Activated T-cell treated with anti-CD3 and anti-CD28 coated beads, Interleukin-2, amount 50 U/mL, for 48 hours (primary cell): ENCODE measurements at places on chromosomes 2 and 18.

GRCh38 chr18:24321071-24321470 lies 76.6 kb downstream of the OSBPL1A start:
- DNase-seq: no peak

GRCh38 chr2:37558623-37559022 lies 112.8 kb downstream of the CDC42EP3 start:
- no peak for DNase-seq

GRCh38 chr2:196108604-196109003 lies 40.0 kb upstream of the DNAH7 start:
- DNase-seq: no peak

- DNase-seq: no peak
These were observed 46.3 kb downstream of the C1QL2 start for GRCh38 chr2:119112230-119112629.

DNA sequence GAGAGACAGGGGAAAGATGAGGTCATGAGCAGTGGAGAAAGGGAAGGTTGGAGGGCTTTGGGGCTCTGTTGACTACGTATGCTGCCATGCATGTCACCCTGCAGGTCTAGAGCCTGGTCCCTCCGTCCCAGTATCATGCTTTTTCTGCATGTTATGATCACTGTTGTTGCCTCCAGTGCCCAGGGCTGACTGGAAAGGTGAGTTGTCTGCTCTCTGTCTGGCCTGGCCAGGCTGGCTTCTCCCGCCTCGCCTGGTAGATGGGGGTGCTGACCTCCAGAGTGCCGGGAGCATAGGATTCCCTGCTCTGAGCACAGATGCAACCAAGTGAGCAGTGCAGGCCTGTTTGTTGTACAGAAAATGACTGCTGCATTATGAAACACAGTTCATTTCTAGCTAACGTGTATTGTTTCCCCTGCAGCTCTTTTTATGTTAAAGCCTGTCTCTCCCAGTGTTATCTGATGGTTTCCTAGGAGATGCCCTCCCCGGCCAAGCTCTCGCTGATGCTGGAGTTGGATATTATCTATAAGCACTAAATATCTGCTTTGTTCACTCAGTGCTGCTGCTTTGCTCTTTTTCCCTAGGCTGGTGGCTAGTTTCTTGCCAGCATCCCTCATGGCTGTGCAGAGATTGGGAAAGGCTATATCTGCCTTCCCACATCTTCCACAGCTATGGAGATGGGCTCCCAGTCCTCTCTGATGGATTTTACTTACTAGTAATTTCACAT lies 158.2 kb downstream of the TDRD15 start:
- no peak for DNase-seq

- DNase-seq: no peak
These were observed 79.2 kb downstream of the TSHZ1 start for GRCh38 chr18:75289761-75290160.

DNA sequence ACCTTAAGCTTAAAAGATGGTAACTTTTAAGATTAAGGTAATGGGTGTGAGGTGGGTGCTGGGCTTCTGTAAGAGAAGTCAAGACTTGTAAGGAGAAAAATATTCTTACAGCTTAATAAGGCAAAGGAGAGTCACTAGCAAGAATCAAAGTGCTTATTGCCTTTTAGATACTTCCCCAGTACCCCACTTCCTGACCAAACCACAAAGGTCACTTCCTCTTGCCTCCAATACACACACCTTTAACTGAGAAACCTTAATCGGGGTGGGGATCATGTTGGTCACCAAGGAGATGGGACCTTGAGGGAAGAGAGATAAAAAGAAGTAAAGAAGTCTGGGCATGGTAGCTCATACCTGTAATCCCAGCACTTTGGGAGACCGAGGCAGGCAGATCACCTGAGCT lies 10.6 kb upstream of the ATG16L1 start:
- no peak for DNase-seq

- DNase-seq: no peak
These were observed 182.4 kb downstream of the GFPT1 start for GRCh38 chr2:69204654-69205053.

GRCh38 chr2:100856732-100857131 lies 36.8 kb downstream of the NPAS2 start:
- DNase-seq: no peak

- DNase-seq: no peak
These were observed 652 bp downstream of the GCA start for GRCh38 chr2:162344617-162344950.

DNA sequence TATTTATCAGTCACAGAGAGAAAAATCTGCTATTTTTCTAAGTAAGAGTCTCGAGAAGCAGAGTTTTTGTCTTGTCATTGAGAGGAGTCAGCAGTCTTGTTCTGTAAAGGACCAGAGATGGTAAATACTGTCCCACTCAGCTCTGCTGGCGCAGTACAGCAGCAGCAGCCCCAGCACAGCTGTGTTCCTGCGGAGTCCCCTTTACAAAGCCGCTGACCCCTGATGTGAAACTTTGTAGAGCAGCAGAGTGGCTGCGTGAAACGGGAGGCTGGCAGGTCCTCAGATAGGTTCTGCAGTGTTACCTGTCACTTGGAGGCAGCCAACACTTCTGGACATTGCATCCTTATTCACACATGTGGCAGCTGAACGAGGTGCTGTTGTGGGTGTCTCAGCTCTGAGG lies 45.2 kb downstream of the TMEM185B start:
- no peak for DNase-seq

DNA sequence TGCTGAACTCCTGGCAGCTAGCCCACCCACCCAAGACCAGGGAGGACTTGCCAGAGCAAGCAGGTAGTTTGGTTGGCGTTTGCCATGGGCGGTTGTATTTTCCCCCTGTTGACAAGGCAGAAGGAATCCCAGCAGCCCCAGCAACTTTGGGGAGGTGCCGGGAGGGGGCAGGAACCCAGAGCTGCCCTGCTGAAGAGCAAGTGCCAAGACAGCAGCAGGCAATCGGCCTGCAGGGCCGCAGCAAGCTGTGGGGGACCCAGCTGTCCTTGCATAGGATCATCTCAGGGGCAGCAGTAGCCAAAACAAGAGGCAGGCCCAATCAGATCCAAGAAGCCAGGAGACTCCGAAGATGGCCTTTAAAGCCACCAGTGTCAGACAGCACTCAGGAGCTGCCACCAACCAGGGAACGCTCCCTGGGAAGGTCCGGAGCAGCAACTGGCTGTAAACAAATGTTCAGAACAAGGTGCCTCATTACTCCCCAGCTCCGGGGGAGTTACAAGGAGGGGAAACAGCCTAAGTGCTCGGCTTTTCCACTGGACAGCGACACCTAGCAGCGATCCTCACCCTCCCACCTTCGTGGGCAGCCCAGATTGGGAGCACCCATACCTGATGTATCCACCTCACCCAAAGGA lies 2.1 kb downstream of the ST8SIA5 start:
- DNase-seq: no peak

DNA sequence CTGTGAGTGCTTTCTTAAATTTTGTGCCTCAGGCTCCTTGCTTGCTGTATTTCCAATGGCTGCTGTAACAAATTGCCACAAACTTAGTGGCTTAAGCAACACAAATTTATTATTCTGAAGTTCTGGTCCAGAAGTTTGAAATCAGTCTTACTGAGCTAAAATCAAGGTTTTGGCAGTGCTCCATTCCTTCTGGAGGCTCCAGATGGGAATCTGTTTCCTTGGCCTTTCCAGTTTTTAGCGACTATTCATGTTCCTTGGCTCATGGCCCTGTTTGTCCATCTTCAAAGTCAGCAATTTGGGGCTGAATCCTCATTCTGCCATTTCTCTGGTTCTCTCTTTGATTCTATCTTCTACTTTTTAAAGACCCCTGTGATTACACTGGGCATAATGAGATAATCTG lies 31.8 kb downstream of the STRADB start:
- DNase-seq: no peak

GRCh38 chr2:164879901-164880535 lies 38.4 kb upstream of the COBLL1 start:
- no peak for DNase-seq

GRCh38 chr2:174780191-174780840 lies 16.0 kb upstream of the CHRNA1 start:
- no peak for DNase-seq

GRCh38 chr2:220275454-220275853 lies 648.0 kb downstream of the SLC4A3 start:
- DNase-seq: no peak

- no peak for DNase-seq
These were observed 8.7 kb downstream of the GYPC start for GRCh38 chr2:126664639-126665038.

DNA sequence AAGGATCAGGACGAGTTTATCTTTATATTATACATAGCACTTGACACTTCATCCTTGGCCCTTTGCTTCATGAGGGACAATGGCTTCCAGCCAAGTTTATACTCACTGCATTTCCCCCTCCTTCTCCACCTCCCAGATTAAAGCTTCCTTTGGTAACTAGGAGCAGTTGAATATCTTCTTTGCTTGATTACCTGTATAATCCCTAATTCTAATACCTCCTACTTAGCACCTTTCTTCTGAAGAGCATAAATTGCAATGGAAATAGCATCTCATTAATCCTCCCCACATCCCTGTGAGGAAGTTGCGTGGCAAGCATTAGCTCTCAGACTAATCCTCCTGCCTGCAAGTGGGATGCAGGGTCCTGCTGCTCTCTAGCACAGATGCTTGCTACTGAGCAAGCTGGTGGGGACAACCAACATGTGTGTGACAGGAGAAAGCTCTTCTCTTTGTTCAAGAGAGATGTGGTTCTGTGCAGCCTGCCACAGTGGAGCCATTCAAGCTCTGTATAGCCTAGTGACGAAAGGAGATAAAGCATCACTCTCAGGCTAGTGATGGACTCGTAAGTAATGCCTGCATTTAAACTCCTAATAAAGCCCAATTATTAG lies 19.1 kb downstream of the KLHL14 start:
- DNase-seq: no peak

- DNase-seq: peak; percentile 41
These were observed 723 bp upstream of the SLC30A3 start for GRCh38 chr2:27263287-27264252.

DNA sequence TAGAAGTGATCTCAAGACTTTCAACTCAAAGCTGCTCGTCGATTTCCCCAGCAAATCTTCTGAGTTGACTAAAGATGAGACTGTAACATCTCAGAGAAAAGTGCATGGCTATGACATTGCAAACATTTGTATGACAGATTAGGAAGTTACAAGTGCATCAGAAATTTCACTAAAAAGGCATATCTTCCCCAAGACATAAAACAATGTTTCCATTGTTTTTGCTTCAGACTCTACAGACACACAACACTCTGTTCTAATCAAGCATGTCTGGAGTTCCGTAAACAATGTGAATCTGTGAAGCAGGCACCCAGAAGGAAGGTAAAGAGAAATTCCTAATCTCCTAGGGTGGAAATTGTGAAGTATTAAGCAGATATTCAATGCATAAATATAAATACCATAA lies 144.6 kb upstream of the LYPD1 start:
- DNase-seq: no peak

GRCh38 chr18:51890762-51891161 lies 449.2 kb upstream of the DCC start:
- no peak for DNase-seq

GRCh38 chr18:76633588-76634269 lies 138.7 kb upstream of the ZNF516 start:
- no peak for DNase-seq

GRCh38 chr2:19686439-19686838 lies 215.3 kb downstream of the TTC32 start:
- DNase-seq: no peak

- DNase-seq: no peak
These were observed 225.7 kb upstream of the FANCL start for GRCh38 chr2:58466804-58467203.

GRCh38 chr2:143088388-143088787 lies 40.8 kb upstream of the ARHGAP15 start:
- no peak for DNase-seq
